ENCODE measurements at places on chromosomes 6 and 20. TPM values are rescaled to one million over a fixed set of nuclear protein-coding genes. Genes with fewer than 3 reads are reported as not detected.

Gene EMILIN3
- total RNA-seq = 0.30 TPM

Gene LINC00237
- total RNA-seq = not detected

Gene ARMH2
- total RNA-seq = not detected

Gene SYCP2
- under 0.01 TPM for total RNA-seq

Gene NT5DC1
- 13.7 TPM for total RNA-seq

Gene UBD
- total RNA-seq = not detected

Gene STMND1
- 0.17 TPM for total RNA-seq

Gene CCN6
- not detected for total RNA-seq

Gene C6orf52
- 0.89 TPM for total RNA-seq

Gene METTL24
- total RNA-seq = not detected

Gene PNPLA1
- not detected for total RNA-seq

Gene KIF25
- 0.15 TPM for total RNA-seq

Gene C6orf163
- total RNA-seq = 0.34 TPM

Gene COL12A1
- 152 TPM for total RNA-seq

Gene EYA4
- 8.1 TPM for total RNA-seq

Gene FAM83C
- not detected for total RNA-seq

Gene AGPAT4
- 6.2 TPM for total RNA-seq

All from bronchus fibroblast of lung (primary cell).